ENCODE measurements at places on chromosomes 13 and 19.

DNA sequence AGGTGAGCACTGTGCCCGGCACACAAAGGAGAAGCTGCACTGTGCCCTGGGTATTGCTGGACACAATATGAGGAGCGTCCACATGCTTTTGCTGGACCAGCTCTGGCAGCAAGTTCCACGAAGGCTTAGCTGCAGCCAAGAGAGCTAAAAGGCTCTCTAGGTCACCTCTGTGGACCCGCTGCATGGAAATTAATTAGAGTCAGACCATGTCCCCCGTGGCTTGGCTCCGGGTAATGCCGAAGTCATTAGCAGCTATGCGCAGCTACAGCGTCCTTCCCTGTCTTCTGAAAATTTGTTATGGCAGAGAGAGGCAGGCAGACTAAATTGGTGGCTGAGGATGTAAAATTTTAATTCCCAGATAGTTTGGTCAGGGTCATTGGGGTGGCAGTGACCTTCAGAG lies 271.5 kb downstream of the SLC7A1 start:
- DNase-seq = no peak

- no peak for DNase-seq
Measured at GRCh38 chr13:109836629-109837607, 50.5 kb upstream of the IRS2 start.

DNA sequence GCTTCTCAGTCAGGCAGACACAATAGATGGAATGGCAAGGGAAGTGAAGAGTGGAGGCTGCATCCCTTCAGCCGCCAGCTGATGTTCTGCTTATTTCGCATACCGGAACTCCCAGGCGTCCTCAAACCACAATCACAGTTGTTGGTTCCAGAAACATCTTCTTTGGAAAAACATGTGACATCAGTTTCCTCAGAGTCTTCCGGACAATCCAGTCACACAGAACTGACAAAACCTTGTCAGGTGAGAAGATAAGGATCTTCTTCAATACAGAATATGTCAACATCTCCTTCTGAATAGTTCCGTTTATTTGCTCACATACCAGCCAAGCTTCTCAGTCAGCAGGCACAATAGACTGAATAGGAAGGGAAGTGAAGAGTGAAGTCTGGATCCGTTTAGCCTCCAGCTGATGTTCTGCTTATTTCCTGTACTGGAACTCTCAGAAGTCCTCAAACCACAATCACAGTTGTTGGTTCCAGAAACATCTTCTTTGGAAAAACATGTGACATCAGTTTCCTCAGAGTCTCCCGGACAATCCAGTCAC lies 45.1 kb upstream of the CEACAM21 start:
- DNase-seq = peak; percentile 32

GRCh38 chr13:45413826-45414307 lies 4.3 kb downstream of the SLC25A30 start:
- DNase-seq = no peak

DNA sequence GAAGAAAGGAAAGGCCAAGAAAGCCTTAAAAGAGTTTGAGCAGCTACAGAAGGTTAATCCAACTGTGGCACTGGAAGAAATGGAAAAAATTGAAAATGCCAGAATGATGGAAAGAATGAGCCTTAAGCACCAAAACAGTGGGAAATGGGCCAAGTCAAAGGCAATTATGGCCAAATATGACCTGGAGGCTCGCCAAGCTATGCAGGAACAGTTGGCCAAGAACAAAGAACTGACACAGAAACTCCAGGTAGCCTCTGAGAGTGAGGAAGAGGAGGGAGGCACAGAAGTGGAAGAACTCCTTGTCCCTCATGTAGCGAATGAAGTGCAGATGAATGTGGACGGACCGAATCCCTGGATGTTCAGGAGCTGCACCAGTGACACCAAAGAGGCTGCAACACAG lies 5.1 kb downstream of the UTP14C start:
- no peak for DNase-seq

- no peak for DNase-seq
Measured at GRCh38 chr13:26247608-26248007, 6.3 kb upstream of the CDK8 start.

Data from CD4-positive, alpha-beta T cell treated with Interleukin-15 for 1 hour (primary cell).